Epithelial cell of alveolus of lung (primary cell): ENCODE measurements at places on chromosomes 4 and X. TPM values are rescaled to one million over a fixed set of nuclear protein-coding genes. Genes with fewer than 3 reads are reported as not detected.

The CC2D2A gene
- 17.8 and 33.7 TPM in 2 replicates for total RNA-seq

The MAD2L1 gene
- 16.5 and 43.2 TPM in 2 replicates for total RNA-seq

The LEF1 gene
- total RNA-seq = 12.9 and 29.2 TPM in 2 replicates

The LIMCH1 gene
- total RNA-seq = 1.4 and 11.7 TPM in 2 replicates

The SEPTIN11 gene
- total RNA-seq = 105 and 236 TPM in 2 replicates

The SLC9B1 gene
- 4.7 TPM in 1 of 2 replicates, not detected in the other for total RNA-seq

The RENBP gene
- 0.52 and 3.3 TPM in 2 replicates for total RNA-seq

The HDAC6 gene
- 24.8 and 42.2 TPM in 2 replicates for total RNA-seq

The PDLIM3 gene
- 15.9 and 90.0 TPM in 2 replicates for total RNA-seq

The RNF175 gene
- 2.1 and 9.4 TPM in 2 replicates for total RNA-seq

The DCLK2 gene
- 1.8 and 5.0 TPM in 2 replicates for total RNA-seq

The SYTL4 gene
- total RNA-seq = 3.4 and 5.9 TPM in 2 replicates

The MAGEA3 gene
- not detected in 2 replicates for total RNA-seq

The CCSER1 gene
- under 0.01 TPM in 1 of 2 replicates, not detected in the other for total RNA-seq

The FAM200B gene
- total RNA-seq = 30.3 and 45.8 TPM in 2 replicates

The BLOC1S4 gene
- 17.0 and 25.7 TPM in 2 replicates for total RNA-seq

The HTR2C gene
- not detected in 2 replicates for total RNA-seq

The SATL1 gene
- not detected in 2 replicates for total RNA-seq

The TLL1 gene
- 0.08 and 0.26 TPM in 2 replicates for total RNA-seq

The SRPX gene
- 117 and 186 TPM in 2 replicates for total RNA-seq

The PRRG3 gene
- not detected in 2 replicates for total RNA-seq

The TMSB15A gene
- 19.2 and 26.8 TPM in 2 replicates for total RNA-seq

The CCDC149 gene
- 2.8 and 22.2 TPM in 2 replicates for total RNA-seq

The RS1 gene
- total RNA-seq = not detected in 2 replicates

The PAGE2B gene
- not detected in 2 replicates for total RNA-seq

The NPY5R gene
- total RNA-seq = not detected in 2 replicates

The NUP62CL gene
- total RNA-seq = 0.72 TPM in 1 of 2 replicates, not detected in the other

The CT45A2 gene
- not detected in 2 replicates for total RNA-seq

The KLKB1 gene
- not detected in 2 replicates for total RNA-seq

The GNL3L gene
- total RNA-seq = 17.2 and 23.9 TPM in 2 replicates

The STK26 gene
- 6.6 and 10.9 TPM in 2 replicates for total RNA-seq

The SOD3 gene
- total RNA-seq = 2.7 and 4.2 TPM in 2 replicates

The DHRSX gene
- 41.9 and 50.1 TPM in 2 replicates for total RNA-seq

The NPNT gene
- 4.8 TPM in 1 of 2 replicates, not detected in the other for total RNA-seq

The ATP11C gene
- total RNA-seq = 21.9 and 28.3 TPM in 2 replicates

The SYP gene
- 0.13 TPM in 1 of 2 replicates, not detected in the other for total RNA-seq

The SLC16A2 gene
- total RNA-seq = 11.8 and 17.1 TPM in 2 replicates

The JCHAIN gene
- total RNA-seq = 1.3 TPM in 1 of 2 replicates, not detected in the other

The PRMT9 gene
- 5.3 and 9.3 TPM in 2 replicates for total RNA-seq

The RHOXF1 gene
- total RNA-seq = not detected in 2 replicates

The RBM46 gene
- 0.08 and 0.39 TPM in 2 replicates for total RNA-seq

The FAM47A gene
- total RNA-seq = not detected in 2 replicates

The DGKK gene
- not detected in 2 replicates for total RNA-seq

The ADGRG2 gene
- total RNA-seq = under 0.01 and 0.48 TPM in 2 replicates

The MSANTD1 gene
- total RNA-seq = 0.48 and 0.52 TPM in 2 replicates

The EFHC2 gene
- 1.2 and 2.9 TPM in 2 replicates for total RNA-seq

The GIMD1 gene
- not detected in 2 replicates for total RNA-seq

The TRAPPC11 gene
- 20.4 and 44.6 TPM in 2 replicates for total RNA-seq

The FRMD7 gene
- total RNA-seq = not detected in 2 replicates

The ETDA gene
- not detected in 2 replicates for total RNA-seq

The RASSF6 gene
- 0.26 TPM in 1 of 2 replicates, not detected in the other for total RNA-seq

The HERC5 gene
- total RNA-seq = 0.08 and 3.0 TPM in 2 replicates

The CENPVL1 gene
- not detected in 2 replicates for total RNA-seq
